ENCODE measurements at places on chromosomes 6 and 20.
A peak's percentile ranks its signal among the peaks of the same experiment; 100 is the strongest.

GRCh38 chr20:59571551-59572314 is 32.6 kb upstream of the PHACTR3 start:
- peak; percentile 27 for DNase-seq

DNA sequence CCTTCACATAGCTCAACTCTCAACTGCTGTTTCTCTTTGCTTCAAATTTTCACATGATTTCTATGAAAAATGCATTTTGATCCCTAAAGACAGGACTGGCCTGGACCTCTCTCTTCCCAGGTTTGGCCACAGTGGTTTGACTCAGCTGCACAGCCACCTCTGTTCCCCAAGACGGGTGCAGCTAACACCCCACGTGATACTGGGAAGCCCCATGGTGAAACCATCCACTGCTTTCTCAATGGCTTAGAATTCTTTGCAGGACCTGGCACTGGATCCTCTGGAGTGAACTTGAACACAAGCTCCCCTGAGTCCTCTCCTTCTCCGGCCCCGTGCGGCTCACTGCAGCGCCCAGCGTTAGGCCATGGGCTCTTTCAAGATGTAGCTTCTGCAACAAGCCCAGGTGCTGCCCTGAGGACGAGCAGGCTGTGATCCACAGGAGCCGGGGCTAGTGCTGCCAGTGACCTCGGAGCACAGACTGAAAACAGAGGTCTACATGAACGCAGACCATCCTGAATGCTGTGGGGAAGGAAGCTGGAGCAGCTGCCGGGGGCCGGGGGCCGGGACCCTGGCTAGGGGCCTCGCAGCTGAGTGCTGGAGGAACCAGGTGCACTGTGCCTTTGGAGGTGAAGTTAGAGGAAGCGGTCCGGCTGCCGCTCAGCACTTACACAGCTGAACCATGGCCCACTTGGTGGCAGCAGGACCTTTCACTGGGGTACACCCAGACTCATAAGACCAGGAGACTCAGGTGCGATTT is 58.8 kb upstream of the MPC1 start:
- DNase-seq: no peak

DNA sequence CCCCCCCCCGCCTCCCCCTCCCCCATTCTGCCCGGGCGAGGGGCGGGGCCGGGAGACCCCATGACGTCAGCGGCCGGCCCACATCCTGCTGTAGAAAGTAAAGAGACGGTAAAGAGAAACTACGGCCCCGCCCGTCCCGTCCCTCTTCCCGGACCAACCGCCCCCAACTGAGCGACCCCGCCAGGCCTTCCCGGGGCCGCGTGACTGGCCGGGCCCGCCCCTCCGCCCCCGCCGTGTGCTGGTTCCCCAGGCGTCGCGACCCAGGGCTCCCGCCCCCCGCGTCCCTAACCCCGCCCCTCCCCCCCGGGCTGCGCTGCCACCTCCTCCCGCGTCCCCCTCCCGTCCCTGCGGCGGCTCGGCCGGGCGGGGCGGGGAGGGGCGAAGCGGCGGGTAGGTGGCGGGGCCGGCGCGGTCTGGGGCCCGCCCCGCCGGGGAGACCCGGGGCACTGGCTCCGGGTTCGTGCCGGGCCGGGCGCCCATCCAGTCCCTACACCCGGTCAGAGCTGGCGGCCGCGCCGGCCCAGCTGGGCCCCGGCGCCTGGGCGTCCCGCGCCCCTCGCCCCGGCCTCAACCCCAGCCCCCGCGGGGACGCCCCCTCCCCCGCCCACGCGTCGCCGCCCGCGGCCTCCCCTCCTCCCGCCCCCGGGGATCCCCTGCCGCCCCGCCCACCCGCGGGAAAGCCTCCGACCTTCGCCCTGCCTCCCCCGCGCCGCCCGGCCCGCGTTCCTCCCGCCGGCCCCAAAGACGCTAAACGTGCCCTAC is 655 bp upstream of the HIVEP1 start:
- peak; percentile 84 for DNase-seq

DNA sequence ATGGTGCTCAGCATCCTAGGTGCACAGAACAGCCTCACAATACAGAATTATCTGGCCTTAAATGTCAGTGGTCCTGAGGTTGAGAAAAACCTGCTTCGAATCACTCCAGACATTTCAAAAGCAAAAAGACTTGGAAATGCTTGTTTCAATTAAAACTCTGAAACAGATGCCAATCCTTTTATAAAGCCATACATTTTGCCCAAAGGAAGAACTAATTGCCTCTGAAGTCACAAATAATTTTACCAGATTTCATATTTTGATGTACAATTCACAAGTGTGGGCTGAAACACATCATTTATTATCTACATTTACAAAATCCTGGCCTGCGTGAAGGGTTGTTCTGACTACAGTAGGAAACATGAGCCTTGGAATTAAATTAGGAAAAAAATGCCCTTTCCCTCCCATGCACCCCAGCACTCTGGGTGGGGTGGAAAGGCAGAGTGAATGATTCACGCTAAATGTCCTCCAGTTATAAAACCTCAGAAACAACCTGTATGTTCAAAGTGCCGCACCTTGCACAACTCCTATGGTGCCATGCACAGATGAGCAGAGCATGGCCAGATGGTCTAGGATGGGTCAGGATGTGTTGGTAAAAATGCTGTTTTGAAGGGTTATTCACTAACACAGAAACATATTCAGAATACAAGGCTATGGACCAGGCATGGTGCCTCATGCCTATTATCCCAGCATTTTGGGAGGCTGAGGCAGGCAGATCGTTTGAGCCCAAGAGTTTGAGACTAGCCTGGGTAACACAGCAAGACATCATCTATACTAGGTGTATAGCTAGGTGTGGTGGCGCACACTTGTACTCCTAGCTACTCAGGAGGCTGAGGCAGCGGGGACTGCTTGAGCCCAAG is 87.0 kb downstream of the ZMYND8 start:
- DNase-seq: no peak

DNA sequence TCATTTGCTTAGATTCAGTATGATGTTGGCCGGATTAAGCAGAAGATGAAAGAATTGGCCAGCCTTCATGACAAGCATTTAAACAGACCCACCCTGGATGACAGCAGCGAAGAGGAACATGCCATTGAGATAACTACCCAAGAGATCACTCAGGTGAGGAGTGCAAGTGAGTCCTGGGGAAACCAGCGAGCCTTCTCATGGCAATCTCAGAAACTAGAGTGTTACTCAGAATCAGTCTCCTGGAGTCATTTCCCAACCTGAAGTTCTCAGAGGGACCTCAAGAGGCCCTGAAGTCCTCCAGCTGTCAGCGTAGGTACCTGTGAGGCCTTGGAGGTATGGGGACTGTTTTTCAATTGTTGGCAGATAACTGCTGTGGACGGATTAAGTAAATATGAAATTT is 16.9 kb downstream of the STX16 start:
- no peak for DNase-seq

- no peak for DNase-seq
Measured at GRCh38 chr6:139337830-139338229, 36.6 kb downstream of the CITED2 start.

DNA sequence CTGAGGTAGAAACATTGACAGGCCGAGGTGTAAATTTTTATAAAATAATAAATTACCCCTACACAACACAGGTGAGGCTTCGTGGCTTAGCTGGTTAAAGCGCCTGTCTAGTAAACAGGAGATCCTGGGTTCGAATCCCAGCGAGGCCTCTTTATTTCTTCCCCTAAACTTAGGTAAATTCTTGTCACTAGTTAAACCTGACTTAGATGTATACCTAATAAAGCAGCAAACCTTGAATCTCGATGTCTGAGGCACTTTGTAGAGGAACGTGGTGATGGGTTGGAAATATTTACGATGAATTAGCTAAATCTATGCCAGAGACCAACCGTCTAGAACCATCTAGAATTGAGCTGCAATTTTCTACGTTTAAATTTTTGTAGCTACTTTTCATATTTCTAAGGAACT is 185.6 kb downstream of the OR2B2 start:
- no peak for DNase-seq

DNA sequence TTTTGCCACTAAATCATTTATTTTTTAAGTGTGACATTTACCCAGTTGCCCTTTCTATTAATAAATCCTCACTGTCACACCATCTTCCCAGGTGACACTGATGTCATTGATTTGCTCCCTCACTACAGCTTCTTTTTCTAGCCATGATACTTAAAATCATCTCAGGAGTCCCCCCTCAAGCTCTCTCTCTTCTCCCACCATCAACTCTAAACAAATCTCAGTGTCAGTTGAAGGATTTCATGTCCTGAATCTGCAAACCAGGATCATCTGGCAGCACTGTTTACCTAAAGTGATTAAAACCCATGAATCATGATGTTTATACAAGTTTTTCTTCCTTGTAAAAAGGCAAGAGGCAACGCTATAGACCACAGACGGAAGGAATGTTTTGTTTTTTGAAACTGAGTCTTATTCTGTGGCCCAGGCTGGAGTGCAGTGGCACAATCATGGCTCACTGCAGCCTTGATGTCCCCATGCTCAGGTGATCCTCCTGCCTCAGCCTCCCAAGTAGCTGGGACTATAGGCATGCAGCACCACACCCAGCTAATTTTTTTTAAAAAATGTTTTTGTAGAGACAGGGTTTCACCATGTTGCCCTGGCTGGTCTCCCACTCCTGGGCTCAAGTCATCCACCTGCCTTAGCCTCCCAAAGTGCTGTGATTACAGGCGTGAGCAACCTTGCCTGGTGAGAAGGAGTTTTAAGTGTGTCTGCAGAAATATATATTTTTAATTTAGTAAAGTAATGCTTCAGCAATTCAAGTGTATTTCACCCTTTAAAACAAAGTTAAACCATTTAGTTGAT is 30.1 kb upstream of the SH3BGRL2 start:
- DNase-seq: no peak

GRCh38 chr6:17415321-17415720 is 21.9 kb downstream of the CAP2 start:
- DNase-seq: no peak

- no peak for DNase-seq
Measured at GRCh38 chr6:16816891-16817290, 55.6 kb upstream of the ATXN1 start.

GRCh38 chr6:29651413-29652197 is 5.3 kb upstream of the MOG start:
- DNase-seq: no peak

DNA sequence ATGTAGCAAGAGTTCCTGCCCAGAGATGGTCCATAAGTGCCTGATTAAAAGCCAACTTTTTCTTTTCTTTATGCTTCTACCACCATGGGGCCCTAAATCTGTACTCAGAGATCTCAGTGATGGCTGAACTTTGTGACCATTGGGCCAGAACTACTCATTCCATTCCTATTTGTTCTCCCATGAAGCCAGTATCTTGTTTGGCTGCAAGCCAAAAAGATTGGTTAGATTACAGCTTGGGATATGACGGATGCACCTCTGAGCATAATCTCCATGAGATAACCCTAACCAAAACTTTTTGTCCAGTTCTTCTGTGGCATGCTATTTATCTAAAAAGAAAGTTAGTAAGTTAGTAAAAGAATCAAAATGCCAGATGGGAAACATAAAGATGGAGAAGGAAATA is 72.2 kb downstream of the PLCB4 start:
- DNase-seq: no peak

DNA sequence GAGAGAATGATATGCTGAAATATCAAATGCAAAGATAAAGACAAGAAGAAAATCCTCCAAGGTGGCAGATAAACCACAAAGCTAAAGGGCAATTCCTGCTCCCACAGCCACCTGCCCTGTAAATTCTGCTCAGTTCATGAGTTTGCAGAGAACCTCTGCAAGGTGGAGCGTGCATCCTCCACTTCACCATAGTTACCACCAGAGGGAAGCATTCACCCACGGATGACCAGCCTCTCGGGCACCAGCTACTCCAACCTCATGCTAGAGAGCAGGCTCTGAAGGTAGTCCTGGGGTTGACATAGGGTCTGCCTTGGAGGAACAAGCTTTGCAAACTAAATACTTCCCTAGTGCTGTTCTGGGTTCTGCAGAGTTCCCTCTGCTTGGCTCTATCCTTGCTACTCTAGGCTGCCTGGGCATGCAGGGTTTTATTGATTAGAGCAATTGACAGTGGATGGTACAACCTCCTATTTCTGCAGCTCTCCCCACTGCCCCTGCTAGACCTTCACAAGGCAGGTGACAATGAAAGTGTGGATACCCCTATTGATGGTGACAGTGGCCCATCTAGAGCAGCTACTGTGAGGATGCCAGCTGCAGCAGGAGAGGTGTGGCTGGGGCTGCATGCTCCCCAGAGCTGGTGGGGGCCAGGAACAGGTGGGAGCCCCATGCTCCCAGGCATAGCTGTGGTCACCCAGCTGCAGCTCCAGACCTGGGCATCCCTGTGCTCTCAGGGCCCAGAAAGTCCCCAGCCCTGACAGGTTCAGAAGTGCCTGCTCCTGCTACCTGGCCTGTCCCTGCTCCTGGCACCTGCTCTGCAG is 51.1 kb downstream of the GGTLC1 start:
- peak; percentile 23 for DNase-seq

DNA sequence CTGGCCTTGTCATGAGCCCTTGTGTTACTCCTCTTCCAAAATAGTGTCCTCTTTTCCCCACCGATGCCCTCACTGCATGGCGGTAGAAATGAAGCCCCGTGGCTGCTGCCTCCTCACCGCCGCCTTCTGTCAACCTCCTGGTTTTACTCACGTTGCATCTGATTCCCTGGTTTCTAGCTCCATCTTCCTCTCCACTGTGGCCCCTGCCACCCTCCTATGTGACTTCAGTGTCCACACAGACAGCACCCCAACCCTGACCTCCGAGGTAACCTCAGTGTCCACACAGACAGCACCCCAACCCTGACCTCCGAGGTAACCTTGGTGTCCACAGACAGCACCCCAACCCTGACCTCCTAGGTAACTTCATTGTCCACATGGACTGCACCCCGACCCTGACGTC is 122.8 kb upstream of the THBS2 start:
- no peak for DNase-seq

DNA sequence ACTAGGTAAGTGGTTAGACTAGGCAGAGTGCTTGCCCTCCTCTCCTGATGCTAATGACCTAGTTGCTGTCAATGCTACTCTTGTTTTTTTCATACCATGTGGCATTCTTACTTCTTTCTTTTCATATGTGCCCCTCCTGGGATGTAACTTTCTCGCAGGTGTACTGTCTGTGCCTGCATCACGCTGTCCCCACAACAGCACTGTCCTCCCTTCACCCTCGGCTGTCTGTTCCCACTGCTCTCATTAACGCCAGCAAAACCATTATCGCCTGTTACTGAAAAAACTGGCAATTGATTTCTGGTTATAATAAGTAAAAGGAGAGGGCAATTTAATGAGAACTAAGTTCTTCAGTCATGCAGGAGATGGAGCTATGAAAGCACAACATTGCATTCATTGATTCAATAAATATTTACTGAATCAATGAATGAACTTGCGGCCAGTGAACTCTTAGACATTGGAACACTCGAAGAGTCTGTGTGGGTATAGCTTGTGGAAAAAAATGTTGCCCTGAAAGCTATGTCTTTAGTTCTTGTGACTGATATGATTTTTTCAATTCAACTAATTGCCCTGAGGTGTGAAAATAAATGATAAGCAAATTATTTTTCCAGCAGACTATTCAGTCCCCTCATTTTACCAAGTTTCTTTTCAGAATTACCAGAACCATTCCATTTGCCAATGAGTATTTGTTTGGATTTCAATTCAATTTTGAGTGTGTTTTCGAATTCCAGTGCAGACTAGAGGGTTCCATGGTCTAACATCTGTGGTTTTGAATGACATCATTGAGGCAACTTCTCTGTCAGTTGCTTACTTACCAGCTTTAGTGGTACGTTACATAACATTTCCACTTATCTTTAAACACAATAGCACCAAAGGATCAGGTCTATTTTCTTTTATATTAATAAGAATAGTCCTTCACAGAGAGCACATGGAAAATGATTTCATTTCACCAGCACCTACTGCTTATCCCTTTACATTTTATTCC is 2.1 kb downstream of the SLC17A4 start:
- no peak for DNase-seq
